ENCODE measurements at places on chromosomes 12 and 14.
A peak's percentile ranks its signal among the peaks of the same experiment; 100 is the strongest.

- no peak for DNase-seq
These were observed 120.4 kb upstream of the CNOT2 start for GRCh38 chr12:70122804-70123203.

DNA sequence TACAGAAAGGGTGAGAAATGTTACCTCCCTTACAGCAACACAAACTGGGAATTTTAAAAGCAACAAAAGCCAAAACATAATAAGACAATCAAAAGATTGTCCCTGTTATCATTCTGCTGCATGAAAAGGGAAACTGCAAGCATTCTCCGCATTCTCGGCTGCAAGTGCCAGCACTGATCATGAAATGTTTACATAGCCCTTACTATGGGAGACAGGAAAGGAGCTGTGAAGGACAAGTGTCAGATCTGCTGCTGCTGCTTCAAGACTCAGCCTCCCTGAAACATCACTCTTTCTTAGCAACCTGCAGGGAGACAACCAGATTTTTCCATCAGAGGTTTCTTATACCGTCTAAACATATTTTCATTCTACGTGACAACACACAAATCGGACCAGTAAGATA, 20.1 kb downstream of the DENND5B start:
- DNase-seq, result no peak

- DNase-seq, result no peak
These were observed 2.5 kb upstream of the PLEKHD1 start for GRCh38 chr14:69481815-69482568.

DNA sequence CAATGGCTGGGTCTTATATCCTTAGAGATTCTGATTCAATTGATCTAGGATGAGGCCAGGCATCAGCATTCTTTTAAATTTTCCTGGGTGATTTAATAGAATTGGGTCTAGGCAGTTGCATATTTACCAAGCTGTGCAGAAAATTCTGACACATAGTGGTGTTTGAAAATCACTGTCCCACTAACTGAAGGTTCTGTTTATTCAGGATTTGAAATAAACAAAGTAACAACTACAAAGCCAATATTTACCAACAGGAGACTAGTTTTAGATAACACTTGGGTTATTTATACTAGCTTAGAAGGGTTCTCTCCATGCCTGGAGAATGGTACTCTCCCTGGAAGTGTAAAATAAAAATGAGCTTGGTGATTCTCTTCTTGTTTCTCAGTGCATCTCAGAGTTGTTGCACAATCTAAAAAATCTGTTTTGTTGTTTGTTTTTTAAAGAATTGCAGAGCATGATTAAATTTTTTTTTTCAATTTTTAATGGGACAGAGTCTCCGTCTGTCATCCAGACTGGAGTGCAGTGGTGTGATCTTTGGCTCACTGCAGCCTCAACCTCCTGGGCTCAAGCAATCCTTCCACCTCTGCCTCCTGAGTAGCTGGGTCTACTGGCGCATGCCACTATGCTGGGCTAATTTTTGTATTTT, 16.9 kb downstream of the BEST3 start:
- DNase-seq, result no peak

- no peak for DNase-seq
These were observed 34.5 kb upstream of the CDK2AP1 start for GRCh38 chr12:123306200-123306599.

DNA sequence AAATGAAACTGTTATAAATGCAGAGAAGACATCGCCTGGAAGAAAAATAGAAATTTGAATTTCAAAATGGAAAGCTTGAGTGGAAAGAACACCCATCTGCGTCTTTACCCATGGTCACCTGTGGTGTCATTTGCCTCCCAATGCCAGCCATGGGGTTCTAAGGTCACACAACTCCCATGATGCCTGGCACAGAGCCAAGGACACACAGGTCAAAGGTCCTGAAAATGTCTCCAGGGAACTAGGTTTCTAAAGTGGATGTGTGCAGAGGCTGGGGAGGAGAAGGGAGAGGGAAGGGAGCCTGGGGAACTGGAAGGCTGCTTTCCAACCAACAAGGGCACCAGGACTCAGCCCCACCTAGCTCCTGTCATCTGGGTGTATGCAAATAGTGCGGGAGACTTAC, 724.0 kb upstream of the TMEM132C start:
- no peak for DNase-seq

DNA sequence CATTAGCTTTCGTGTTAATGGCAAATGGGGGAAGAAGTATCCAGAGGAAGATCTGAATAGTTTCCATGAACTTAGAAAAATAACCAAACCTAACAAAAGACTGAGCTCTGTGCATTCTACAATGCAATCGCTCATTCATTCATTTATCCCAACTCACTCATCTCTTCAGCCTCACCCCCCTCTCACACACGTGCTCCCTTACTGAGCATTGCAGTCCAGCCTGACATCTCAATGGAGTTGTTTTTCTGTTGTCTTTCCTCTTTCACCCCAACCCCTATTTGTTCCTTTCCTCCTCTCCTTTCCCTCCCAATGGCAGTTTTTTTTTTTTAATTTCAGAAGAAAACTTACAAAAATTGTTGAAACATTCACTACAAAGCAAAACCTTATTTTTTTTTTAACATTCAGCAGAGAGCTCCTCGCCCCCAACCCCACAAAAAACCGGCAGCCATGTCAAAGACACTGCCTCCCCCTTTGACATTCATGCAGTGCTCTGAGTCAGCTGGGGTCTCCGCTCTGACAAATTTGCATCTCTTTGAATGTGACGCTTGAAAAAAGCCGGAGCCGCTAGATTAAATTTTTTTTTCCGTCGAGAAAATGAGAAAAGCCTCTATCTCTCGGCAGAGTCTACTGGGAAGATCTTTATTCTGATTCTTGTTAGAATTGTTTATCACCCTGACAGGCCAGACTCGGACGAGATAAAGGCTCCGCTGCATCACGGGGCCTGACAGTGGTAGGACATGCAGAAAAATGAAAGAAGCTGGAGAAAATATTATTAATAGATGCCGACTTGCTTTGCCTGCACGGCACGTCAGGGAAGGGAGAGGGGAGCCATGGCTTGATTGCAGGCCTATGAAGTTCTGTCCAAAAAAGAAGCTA, 775.6 kb downstream of the VRK1 start:
- DNase-seq, result no peak

DNA sequence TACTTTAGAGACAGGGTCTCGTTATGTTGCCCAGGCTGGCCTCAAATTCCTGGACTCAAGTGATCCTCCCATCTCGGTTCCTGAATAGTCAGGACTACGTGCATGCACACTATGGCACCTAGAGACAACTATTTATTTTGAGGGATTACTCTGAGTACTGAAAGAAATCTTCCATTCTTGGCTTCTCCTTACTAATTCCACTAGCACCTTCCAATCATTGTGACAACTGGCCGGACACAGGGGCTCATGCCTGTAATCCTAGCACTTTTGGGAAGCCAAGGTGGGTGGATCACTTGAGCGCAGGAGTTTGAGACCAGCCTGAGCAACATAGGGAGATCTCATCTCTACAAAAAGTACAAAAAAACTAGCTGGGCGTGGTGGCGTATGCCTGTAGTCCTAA, 42.1 kb upstream of the MTERF2 start:
- DNase-seq, result no peak

DNA sequence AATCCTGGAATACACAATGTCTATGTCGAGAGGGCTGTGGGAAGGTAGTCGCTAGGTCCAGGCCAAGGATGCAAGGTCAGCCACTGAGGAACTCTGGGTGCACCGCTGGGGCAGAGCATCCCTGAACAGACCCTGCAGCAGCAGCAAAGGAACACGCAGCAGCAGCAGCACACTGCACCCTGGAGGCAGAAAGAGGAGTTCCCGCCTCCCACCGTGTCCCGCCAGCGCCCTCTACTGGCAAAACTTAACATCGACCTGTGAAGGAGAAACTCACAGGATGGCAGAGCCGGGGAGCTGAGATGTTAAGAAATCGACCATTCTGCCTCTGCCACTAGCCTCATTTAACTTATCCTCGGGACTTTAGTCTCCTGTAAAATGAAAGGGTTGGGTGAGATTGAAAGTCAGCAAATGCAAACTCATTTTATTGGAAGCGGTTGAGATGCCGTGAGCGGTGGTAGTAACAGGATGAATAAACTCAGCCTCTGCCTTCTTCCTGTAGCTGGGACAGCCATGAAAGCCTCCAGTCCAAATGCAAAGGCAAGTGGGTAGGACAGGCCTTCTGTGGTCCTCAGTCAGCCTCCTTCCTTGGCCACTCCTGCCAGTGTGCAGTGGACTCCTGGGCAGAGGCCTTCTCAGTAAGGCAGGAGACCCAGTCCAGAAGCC, 45.6 kb downstream of the STAB2 start:
- peak; percentile 9 for DNase-seq

DNA sequence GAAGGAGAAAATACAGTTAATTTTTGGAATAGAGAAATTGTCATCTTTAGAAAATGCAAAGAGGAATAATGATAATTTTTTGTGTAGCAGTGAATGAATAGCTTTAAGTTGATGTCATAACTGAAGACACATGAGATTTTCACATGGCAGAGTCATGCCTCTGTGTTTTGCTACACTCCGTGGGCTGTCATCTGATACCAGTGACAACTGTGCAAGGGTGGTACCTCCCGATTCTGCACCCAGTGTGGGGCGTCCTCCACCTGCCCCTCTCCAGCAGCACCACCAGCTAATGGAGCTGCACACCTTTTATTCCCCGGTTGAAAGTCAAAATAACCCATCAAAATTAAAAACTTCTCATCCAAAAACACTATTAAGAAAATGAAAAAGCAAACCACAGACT, 47.2 kb downstream of the ANKRD9 start:
- DNase-seq, result no peak

GRCh38 chr14:37202812-37203211, 5.1 kb downstream of the MIPOL1 start:
- no peak for DNase-seq

DNA sequence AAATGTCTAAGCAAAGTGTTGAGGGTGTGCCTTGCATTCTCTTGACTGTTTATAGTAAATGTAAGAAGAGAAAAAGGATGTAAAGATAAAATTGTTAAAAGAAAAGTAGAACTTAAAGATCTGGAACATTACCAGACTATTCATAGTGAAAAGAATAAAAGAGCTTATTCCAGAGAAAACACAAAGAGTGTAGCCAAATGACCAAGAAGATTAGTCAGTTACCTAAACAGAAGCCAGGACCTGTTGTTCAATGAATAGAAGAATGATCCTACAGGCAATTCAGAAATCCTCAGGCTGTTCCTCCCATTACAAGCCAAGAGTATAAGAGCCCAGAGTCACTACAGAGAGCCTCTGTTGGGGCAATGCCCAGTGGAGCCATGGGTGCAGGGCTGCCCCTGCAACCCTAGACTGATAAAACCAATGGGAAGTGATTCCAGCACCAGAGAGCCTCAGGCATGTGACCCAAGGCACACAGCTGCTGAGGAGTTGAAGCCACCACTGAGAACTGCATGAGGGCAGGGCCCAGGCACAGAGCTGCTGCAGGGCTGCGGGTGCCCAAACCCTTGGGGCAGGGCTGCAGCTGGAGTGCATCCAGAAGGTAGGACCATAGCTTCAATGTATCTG, 91.1 kb upstream of the SLC38A4 start:
- DNase-seq, result no peak

- no peak for DNase-seq
These were observed 178.8 kb downstream of the SLC38A4 start for GRCh38 chr12:46647034-46647433.

- DNase-seq, result no peak
These were observed 19.5 kb downstream of the CCDC91 start for GRCh38 chr12:28209782-28210181.

DNA sequence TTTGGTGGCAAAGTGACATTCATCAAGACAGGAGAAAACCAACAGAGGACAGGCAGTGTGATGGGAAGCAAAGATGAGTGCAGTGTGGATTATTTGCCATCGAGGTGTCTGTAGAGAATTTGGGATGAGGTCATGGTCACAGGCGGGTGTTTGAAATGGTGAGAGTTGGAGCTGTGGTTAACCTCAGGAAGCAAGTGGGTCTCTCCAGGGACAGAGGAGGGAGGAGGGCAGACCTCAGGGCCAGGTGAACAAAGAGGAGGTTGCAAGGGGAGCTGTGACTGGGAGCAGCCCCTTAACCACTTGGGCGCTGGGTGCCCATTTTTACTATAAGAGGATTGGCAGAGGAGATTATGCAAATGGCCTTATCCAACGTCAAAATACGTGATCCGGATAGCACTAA, 7.0 kb downstream of the FZD10 start:
- no peak for DNase-seq

GRCh38 chr12:110102255-110102654, 21.9 kb upstream of the IFT81 start:
- DNase-seq, result peak; percentile 11

GRCh38 chr14:54687750-54688119, 120.8 kb downstream of the SAMD4A start:
- DNase-seq, result no peak

DNA sequence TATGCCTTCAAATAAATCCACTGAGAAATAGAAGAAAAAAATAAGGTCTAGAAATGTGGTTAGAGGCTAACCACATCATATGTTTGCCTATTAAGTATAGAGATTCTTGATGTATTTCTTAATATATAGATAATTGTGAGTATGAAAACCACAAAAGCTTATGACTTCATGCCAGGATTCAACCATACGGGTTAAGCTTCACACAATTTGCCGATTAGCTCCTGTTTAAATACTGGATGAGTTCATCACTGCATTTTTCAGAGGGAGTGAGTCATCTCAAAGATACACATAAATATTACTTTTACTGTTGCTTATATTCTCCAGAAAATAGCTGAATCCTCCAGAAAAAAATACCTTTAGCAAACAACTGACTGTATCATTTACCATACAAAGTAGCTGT, 79.6 kb downstream of the RPL10L start:
- no peak for DNase-seq

DNA sequence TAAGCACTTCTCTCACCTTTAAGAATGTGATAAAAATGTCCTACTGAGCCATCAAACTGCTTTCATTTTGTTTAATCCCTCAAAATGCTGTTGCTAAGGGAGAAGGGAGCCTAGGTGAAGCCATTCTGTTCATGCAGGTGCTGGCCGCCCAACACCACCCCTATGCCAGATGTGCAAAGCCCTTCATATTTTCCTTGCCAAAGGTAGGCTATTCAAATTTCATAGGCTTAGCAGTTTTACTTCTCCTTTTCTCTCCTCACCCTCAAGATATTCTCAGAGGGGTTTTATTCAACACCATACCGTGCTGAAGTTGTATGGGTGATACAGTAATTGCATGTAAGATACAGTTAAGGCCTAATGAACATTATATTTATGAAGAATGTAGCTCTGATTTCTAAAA, 461.7 kb downstream of the GXYLT1 start:
- no peak for DNase-seq
